ENCODE measurements at places on chromosomes 2 and 18.

GRCh38 chr2:47803363-47803762, 20.4 kb downstream of the MSH6 start:
- DNase-seq = no peak

GRCh38 chr18:28406533-28406932, 229.6 kb upstream of the CDH2 start:
- no peak for DNase-seq

- no peak for DNase-seq
Measured at GRCh38 chr2:218722876-218723785, 12.5 kb downstream of the TTLL4 start.

DNA sequence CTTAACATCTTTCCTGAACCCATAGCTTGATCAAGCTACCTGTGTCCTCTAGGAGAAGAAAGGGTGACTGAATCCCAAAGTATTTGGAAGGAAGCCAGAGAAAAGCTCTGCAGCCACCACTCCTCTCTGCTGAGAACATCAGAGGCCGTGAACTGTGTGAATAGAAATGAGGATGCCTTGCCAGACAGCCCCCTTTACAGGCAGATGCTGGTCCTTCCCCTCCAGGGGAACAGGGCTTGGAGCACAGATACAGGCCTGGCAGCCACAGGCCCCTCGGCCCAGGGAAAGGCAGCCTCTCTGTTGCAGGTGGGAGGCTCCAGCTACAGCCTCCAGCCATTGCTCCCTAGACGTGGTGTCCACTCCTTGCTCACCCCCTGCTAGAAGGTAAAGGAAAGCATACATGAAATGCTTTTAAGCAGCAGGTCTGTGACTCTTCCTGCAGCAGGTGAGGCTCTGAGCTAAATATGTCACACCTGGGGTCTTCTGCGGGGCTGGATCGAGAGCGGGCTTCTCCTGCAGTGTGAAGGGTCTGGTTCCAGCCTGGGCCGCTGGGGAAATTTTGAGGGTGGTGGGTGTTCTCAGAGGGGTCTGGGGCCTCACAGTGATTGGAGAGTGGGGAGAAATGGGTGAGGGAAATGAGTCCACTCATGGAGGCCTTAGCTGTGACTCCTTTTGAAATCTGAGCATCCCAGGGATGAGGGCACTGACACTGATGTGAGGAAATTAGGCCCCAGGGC, 234.0 kb downstream of the KLHL29 start:
- no peak for DNase-seq

GRCh38 chr2:46393865-46394264, 85.5 kb upstream of the TMEM247 start:
- DNase-seq = no peak

Measured in activated effector memory CD4-positive, alpha-beta T cell treated with anti-CD3 and anti-CD28 coated beads, Interleukin-2, amount 50 U/mL, for 16 hours (primary cell).